ENCODE measurements at places on chromosomes 5 and 9.

DNA sequence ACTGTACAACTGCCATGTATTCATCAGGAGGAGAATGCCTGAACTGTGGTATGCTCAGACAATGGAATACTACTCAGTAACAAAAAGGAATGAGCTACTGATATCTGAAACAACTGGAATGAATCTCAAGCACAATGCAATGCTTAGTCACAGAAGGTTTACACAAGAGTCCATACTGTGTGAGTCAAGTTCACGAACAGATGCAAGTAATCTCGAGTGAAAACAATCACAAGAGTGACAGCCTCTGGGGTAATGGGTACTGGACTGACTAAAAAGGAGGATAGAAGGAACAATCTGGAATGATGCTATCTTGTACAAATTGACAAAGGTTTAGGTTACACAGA is 19.5 kb upstream of the GOLGA1 start:
- DNase-seq: no peak

GRCh38 chr5:179228341-179229121 is 116.7 kb downstream of the ADAMTS2 start:
- DNase-seq: no peak

DNA sequence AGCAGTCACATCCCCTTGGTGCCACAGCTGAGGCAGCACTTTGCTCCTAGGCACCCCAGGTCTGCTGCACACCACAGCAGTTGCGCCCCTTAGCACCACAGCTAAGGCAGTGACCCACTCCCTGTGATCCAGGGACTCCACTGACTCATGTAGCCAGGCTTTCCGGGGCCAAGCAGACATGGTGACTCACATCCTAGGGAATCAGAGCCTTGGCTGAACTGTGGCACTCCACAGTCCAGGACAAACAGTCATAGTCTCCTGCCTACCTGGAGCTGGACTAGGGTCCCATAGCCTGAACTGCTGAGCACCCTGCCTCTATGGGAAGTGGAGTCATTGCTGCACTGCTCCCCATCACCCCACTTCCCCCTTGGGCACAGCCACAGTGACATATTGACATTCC is 338.7 kb downstream of the NPR3 start:
- no peak for DNase-seq

- DNase-seq: no peak
Observed at GRCh38 chr5:35694481-35694880, 76.8 kb downstream of the SPEF2 start.

DNA sequence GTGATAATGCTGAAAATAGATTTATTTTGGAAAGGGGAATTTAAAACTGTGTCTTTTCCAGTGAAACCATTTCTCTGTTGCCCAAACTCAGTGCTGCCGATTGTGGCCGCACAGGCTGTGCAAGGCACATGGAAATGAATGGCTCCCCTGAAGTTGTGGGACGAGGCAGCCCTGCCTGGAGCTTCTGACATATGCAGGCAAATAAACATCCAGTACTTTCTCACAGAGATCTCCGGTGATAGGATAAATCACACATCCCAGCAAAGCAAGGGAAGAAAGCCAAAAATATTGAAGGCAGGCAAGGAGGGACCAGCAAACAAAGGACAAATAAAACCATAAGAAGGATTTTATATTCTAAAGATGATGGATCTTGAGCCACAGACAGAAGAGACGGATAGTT is 464.5 kb downstream of the MTRR start:
- no peak for DNase-seq

DNA sequence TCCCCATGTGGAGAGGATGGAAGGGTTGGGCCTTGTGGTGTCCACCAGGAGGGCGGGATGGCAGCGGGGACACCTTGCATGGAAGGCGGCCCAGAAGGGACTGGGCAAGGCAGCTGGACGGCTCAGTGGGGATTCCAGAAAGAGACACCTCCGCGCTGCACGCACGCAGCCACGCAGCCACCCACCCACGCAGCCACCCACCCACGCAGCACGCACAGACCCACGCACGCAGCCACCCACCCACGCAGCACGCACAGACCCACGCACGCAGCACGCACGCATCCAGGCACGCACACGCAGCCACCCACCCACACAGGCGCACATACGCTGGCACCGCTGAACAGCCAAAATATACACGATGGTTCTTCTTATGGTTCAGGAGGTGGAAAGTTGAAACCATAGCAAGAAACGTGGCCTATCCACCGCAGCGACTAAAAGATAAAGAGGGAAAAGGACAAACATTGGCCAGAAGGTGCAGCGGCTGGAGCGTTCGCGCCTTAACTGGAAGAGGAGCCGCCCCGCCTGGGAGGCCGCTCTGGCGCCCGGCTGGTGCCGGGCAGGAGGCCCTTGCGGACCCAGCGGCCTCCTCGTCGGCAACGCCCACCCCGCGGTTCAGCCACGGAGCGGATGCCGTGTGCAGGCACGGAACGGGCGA is 22.2 kb upstream of the EXOC3 start:
- DNase-seq: no peak
